ENCODE measurements at places on chromosomes 3 and 15.

- DNase-seq, result no peak
These were observed 53.3 kb downstream of the KY start for GRCh38 chr3:134597390-134597970.

DNA sequence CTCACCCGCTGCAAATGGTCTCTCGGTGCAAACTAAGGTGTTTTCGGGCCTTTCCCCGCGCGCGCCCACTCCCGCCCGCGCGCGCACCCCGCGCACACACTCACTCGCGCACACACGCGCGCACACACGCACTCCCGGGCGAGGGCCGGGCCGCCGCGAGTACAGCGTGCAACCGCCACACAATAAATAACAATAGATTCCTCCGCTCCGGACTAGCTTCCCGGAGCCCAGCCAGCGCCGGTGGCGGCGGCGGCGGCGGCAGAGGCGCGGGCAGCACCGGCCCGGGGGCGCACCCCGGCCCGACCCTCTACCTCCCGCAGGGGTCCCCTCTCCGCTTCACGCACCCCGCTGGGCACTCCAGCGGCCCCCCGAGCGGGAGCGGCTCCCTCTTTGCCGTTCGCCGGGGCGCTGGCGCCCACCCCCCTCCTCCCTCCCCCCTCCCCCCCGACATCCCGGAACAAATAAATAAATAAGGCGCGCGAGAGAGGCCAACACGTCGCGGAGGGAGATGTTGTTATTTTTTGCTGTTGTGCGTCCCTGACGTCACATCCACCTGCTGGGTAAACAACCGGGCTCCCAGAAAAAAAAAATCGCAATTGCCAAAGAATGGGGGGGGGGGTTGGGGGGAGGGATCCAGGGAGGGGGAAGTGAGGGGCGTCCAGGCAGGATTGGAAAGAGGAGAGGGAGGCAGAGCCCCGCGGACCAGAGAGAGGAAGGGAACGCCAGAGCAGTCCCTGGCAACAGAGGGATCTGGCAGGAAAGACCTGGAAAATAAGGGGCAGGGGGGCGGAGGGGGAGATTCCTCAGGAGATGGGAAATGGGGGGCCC is at the start of gene FOXP1:
Gene FOXP1, minus strand, starts transcription at position 163 of the 828 bp plus-strand sequence. CDS start 385,347 bp downstream, outside the sequence.
- no peak for DNase-seq

DNA sequence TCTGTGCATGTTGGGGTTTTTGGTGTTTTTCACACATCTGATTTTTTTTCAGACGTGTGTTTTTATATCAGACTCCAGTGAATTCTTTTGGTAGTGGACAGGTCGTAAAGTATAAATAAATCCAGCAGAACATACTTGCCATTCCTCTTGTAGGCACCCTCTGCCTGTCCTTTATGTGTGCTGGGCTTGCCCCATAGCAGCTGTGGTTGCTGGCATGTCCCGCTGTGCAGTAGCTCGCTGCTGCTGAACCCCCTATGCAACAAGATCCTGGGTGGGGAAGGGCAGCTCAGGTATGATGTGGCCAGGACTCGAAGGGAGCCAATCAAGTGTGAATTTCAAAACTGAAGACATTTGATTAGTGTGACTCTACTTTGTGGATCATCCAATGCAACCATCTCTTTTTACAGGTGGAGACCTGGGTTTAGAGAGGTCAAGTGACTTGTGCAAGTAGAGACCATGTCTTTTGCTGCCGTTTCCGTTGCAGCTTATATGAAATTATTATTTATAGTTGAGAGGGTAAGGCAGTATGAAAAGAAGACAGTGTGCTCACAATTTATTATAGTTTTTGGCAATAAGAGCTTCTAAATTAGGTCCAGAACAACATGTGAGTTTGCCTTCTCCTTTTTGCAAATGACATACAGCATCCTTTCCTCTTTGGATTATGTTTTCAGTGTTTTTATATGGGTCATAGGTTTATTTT is 350.8 kb upstream of the C2CD4B start:
- no peak for DNase-seq

DNA sequence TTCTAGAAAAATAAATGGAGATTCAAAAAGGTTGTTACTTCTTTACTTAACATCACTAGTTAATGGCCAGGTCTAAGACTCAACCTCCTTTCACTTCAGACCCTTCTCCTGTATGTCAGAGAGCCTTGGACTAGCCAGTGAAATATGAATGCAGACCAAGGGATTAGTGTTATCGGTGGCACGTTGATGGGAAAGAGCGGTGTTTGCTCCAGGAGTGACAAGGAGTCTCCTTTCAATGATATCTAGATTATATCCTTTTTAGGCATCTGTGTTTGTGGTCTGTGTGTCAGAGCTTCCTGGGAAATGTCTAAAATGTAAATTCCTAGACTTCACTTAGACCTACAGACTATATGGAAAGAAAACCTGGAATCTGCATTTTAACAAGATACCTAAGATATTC is 658.0 kb upstream of the KCNMB2 start:
- DNase-seq, result no peak

DNA sequence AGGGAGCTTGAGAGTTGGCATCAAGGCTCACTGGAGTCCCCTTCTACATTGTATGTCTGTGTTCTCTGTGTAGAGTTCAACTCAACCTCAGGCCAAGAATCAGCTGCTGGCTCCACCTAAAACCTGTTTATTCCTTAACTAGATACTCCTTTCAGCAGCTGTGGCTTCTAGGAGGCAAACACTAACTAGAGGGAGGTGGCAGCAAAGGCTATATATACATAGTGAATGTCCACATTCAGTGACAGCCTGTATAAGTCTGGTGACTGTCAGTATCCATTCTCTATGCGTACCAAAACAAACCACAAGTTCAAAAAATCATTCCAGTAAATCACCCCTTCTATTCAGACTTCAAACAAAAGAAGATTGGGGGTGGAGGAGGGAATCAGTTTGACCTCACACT is 184.3 kb downstream of the CDIN1 start:
- DNase-seq, result no peak

GRCh38 chr3:134308350-134308891 is 57.8 kb upstream of the RYK start:
- peak; percentile 82 for DNase-seq

- peak; percentile 92 for DNase-seq
These were observed 15.6 kb downstream of the THBS1 start for GRCh38 chr15:39596358-39597051.

DNA sequence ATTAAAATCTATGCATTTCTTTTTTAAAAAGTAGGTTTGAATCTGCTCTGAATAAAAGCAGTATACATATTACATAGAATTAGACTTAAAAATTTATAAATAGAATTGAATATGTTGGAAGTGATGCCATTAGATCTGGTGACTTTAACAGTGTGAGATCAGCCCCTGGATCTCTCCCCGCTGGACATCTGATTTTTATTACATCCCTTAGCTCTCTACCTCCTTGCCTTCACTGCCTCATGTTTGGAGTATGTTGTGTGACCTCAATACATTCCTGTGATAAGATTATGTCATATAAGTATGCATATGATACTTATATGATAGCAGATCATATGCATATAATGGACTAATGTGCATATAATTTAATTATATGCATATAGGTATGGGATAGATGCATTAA is 643.4 kb upstream of the NR2F2 start:
- DNase-seq, result no peak

DNA sequence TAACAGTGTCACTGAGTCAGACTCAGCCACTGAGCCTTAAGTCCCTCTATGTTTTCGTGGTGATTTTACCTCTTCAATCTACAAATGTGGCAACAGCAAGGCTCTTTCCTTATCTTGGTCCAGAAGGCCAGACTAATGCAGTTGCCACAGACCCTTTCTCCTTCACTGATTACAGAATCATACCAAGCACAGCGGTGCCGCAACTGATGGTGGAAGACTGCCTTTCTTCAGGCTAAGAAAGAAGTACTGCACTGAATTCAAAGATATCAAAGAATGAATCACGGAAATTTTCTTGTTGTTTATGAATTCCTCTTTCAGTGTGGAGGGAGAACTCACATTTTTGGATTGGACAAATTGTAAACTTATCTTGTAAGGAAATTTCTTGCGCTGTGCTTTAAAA is 18.6 kb downstream of the DCP1A start:
- DNase-seq, result no peak

GRCh38 chr3:123723522-123724168 is 138.8 kb upstream of the HACD2 start:
- DNase-seq, result no peak

- DNase-seq, result no peak
These were observed 722 bp downstream of the STRA6 start for GRCh38 chr15:74201710-74202420.

DNA sequence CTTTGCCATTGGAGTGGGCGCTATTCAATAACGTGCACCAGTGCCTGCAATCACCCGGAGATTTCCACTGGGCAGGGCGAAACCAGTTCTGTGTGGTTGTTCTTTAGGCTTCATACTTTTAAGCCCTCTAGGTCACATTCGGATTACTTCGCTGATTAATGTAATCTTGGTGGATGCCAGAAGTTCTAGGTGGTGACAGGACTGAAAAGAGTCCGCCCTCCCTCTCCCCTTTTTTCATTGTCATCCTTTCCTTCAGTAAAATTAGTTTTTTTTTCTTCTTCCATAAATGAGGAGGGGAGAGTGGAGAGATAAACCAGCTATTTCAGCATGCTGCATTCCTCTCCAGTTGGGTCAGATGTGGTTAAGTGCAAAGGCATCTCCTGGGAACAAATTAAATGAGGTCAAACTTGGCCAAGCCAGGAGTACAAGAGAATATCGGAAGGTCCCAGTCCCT is 2.3 kb upstream of the SLC2A2 start:
- DNase-seq, result peak; percentile 61

DNA sequence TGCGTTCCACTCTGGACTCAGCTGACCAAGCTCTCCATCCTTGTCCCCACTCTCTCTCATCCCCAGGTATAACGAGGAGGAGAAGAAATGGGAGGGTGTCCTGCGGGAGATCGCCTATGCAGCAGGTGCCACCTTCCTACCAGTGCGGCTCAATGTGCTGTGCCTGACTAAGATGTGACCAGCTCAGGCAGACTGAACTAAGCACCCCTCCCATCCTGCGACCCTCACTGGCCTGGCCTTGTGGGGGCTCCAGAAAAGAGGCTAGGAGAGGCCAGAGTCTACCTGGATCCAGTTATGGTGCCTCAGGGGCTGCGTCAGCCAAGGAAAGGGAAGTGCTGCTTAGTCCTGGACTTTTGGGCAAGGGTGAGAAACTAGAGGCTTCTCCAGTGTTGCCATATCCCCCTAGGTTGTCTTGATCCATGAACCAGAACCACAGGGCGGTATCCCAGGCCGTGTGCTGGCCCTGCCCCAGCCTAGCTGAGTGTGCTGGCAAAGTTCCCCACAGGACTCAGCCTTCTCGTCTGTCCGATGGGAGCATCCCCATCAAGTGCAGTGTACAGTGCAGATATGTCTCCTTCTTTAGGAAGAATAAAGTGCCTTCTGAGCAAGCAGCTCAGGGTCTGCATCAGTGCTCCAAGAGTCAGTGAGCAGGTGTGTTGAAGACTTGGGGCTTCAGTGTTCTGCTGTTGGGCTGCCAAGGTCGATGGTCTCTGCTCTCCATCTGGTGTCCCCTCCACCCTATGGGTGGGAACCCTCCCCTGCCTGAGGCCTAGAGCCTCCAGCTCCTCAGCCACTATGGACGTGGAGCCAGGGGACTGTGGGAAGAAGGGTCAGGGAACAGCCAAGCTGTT is 6.7 kb downstream of the KLHL40 start:
- no peak for DNase-seq

GRCh38 chr15:100766243-100767000 is 113.2 kb upstream of the ALDH1A3 start:
- DNase-seq, result no peak

DNA sequence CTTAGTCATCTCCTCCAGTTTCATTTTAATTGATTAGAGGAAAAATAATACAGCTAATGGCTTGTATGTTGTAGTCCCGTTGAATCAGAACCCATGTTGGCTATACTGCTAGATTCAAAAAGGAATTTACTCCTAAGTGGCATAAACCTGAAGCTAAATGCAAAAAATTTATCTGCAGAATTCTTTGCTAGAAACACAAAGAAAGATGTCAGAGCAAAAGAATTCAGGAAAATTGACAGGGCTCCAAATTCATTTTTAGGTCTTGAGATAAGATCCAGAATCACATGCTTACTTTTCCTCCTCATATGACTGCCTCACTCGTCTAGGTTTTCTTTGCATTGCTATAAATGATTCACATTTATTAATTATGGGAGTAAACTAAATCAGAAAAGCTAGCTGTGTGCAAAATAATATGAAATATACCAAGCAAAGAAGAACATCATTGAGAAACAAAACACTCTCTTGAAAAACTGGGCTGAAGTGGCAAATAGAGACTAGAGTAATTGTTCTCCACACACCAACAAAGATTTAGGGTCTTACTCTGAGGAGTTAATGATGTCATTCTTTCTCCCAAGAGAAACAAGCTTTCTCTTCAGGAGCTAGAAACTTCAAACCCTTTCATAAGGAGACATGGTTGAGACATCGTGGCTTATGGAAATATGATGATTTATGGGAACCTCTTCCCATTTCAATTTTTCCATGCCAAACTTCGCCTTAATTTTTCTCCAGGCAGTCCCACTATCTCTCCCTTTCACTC is 94.8 kb upstream of the FEZF2 start:
- DNase-seq, result no peak

GRCh38 chr3:58025837-58026569 is 17.8 kb downstream of the FLNB start:
- DNase-seq, result no peak

- DNase-seq, result no peak
These were observed 9.7 kb downstream of the COL8A1 start for GRCh38 chr3:99648101-99648500.

GRCh38 chr3:52056521-52056967 is at the start of gene DUSP7:
TSS of gene DUSP7 (minus strand) at chr3:52056571. CDS start at chr3:52056366, 205 bp downstream.
- no peak for DNase-seq

- no peak for DNase-seq
These were observed 827.4 kb downstream of the SI start for GRCh38 chr3:164250923-164251322.

- peak; percentile 53 for DNase-seq
These were observed 34.8 kb downstream of the SRGAP3 start for GRCh38 chr3:9214599-9214998.

- DNase-seq, result no peak
These were observed 132.8 kb downstream of the KCNAB1 start for GRCh38 chr3:156253150-156253549.

- DNase-seq, result no peak
These were observed 187.5 kb upstream of the HES1 start for GRCh38 chr3:193948459-193948858.

- no peak for DNase-seq
These were observed 12.1 kb downstream of the CHRNA7 start for GRCh38 chr15:32042269-32042972.

GRCh38 chr15:36622197-36622795 is 42.9 kb downstream of the CDIN1 start:
- DNase-seq, result no peak

DNA sequence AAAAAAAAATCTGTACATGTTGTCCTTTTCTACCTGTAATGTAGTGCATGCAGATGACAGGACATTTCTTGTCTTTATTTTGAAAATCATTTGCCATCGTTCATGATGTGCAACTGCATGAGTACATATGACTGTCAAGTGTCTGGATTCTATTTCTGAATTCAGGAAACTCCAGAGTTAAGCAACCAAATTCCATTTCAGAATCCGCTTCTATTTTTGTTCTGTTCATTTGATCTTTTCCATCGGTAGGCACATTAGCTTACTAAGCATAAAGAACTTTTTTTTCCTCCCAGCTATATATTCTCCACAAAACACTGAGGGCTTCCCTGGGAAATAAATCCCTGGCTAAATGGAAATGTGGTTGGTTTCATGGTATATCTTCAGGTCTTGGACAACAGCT is 365.6 kb downstream of the PTPRG start:
- DNase-seq, result no peak

GRCh38 chr3:70539908-70540307 is 227.5 kb upstream of the MDFIC2 start:
- no peak for DNase-seq

All from AG09309 (cell line).